ENCODE measurements at places on chromosomes 16 and 17. TPM values are rescaled to one million over a fixed set of nuclear protein-coding genes. Genes with fewer than 3 reads are reported as not detected.

LRRC46 gene
- 0.49 TPM for total RNA-seq

NPTX1 gene
- total RNA-seq, result 1.2 TPM

NOS2 gene
- total RNA-seq, result not detected

PRRT2 gene
- 1.3 TPM for total RNA-seq

CCR7 gene
- 154 TPM for total RNA-seq

TBC1D3C gene
- total RNA-seq, result not detected

FAM20A gene
- not detected for total RNA-seq

KRTAP4-3 gene
- total RNA-seq, result not detected
